Purkinje cell (primary cell): ENCODE measurements at places on chromosomes 1 and 21. TPM values are rescaled to one million over a fixed set of nuclear protein-coding genes. Genes with fewer than 3 reads are reported as not detected.

FMO4 gene
- 3.5 TPM in 1 of 2 replicates, not detected in the other for polyA plus RNA-seq

FCRL1 gene
- polyA plus RNA-seq, result not detected in 2 replicates

VASH2 gene
- polyA plus RNA-seq, result 1.1 and 1.6 TPM in 2 replicates

TNFAIP8L2 gene
- polyA plus RNA-seq, result not detected in 2 replicates

C1orf115 gene
- polyA plus RNA-seq, result 7.4 and 9.8 TPM in 2 replicates

CNR2 gene
- polyA plus RNA-seq, result not detected in 2 replicates

MAP10 gene
- 1.2 and 1.5 TPM in 2 replicates for polyA plus RNA-seq

DEPDC1 gene
- not detected in 2 replicates for polyA plus RNA-seq

HENMT1 gene
- 30.2 and 48.8 TPM in 2 replicates for polyA plus RNA-seq
